ENCODE measurements at places on chromosomes 3 and 15.
A peak's percentile ranks its signal among the peaks of the same experiment; 100 is the strongest.

DNA sequence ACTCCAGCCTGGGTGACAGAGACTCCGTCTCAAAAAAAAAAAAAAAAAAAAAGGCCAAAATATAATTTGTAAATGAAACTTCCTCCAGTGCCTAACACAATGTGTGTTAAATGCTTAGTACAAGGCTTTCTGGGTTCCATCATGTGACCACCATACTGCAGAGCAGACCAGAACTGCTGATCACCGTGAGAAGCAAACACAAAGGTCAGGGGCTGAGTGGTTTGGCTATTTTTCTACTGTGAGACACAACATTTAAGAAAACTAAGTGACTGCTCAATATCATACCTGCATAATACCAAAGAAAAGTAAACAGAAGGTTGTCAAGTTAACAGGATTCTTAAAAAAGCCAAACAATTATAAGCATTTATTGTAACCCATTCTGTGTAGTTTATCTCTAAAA lies 13.2 kb downstream of the ABCC5 start:
- no peak for DNase-seq

DNA sequence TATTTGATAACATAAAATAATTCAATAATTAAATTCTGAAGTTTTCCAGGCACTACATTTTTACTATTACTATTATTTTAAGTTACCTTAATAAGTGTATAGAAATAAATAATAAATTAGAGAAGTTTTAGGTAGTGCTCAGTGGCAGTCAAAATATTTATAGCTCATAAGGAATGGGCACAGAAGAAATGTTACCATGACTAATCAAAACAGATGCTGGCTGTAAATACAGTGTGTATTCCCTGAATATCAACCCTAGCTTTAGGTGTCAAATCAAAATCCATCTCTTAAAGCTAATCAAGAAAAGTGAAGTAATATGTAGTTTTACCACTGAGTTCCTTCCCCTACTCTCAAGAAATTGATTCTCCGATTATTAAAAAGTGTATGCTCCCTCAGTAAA lies 35.5 kb downstream of the ZBTB20 start:
- no peak for DNase-seq

DNA sequence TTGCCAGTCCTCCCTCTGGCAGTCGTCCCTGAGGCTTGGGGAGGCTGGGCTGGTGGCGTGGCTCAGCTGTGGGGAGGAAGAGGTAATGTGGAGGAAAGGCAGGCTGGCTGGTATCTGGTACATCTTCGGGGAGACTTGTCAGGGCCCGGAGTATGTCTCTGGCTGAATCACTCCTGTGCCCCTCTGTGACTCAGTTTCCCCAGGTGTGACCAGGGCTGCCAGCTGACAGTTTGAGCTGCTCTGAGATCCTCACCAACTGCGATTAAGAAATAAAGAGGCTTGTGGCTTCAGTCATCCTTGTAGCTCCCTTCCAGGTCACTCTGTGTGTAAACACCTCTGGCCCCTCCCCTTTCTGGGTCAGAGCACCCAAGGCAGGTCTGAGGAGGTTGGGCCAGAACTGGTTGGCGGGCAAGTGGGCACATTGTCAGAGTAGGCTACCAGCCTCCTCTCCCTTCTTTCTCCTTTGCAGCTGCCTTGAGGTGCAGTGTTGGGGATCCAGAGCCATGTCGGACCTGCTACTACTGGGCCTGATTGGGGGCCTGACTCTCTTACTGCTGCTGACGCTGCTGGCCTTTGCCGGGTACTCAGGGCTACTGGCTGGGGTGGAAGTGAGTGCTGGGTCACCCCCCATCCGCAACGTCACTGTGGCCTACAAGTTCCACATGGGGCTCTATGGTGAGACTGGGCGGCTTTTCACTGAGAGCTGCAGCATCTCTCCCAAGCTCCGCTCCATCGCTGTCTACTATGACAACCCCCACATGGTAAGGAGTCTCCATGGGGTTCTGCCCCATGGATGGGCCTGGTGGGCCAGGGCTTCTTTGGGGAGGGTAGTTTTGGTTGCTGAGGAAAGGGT lies 3.0 kb downstream of the TEX264 start:
- no peak for DNase-seq

- DNase-seq, result no peak
Measured at GRCh38 chr3:40516201-40516600, 8.6 kb upstream of the ZNF621 start.

DNA sequence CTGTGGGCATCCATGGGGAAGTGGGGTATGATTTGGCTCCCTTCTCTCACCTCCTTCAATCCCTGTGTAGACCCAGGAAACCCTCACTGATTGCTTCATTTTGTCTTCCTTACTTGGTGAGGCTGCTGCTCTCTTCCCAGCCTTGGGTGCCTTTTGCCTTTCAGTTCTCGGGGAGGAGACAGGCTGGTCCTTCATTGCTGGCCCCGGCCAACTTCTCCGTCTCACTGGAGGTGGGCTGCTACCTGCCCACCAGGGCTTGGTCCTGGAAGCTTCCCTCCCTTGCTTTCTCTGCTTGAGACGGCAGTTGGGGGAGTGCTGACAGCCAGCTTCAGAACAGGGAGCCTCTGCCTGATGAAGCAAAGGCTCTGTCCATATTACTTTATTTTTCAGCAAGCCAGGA lies 4.7 kb downstream of the FOXL2 start:
- DNase-seq, result no peak

DNA sequence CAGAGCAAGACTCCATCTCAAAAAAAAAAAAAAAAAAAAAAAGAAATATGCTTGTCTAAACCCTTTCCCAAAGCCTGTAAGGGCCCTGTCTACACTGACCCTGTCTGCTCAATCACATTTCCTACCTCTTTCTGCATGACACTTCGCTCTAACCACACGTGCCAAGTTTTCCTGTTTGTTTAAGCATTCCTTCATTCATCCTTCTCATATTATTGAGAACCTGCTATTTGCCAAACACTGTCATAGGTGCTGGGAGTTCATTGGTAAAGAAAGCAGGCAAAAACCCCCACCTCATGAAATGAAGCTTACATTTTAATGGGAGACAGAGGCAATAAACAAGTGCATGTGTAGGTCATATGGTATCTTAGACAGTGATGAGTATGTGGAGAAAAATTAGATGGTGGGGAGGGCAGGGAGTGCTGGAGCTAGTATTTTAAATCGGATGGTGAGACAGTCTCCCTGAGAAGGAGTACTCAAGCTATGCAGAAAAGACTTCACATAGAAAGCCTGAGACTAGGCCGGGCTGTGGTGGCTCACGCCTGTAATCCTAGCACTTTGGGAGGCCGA lies 48.0 kb downstream of the B3GNT5 start:
- DNase-seq, result peak; percentile 83

- DNase-seq, result peak; percentile 12
Measured at GRCh38 chr15:31606194-31606669, 279.6 kb downstream of the KLF13 start.
